ENCODE measurements at places on chromosomes 6 and 20.

DNA sequence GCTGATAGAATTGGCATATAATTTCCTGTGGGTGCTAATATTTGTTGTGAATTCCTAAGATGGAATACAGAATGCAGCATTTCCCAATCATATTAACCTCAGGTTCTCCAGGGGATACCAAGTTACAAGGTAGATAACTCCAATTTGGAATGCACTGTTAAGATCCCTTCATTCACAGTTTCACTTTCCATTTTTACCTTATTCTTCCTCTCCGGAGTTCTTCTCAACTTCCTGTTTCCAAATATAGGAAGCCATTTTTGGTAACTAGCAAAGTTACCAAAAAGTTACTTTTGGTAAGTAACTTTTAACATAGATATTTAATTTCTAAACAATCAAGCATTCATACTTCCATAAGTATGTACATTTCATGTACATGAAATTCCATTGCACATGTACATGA is 63.5 kb upstream of the PHACTR2 start:
- DNase-seq, result no peak

GRCh38 chr20:38973107-38973506 is 11.0 kb downstream of the DHX35 start:
- no peak for DNase-seq

DNA sequence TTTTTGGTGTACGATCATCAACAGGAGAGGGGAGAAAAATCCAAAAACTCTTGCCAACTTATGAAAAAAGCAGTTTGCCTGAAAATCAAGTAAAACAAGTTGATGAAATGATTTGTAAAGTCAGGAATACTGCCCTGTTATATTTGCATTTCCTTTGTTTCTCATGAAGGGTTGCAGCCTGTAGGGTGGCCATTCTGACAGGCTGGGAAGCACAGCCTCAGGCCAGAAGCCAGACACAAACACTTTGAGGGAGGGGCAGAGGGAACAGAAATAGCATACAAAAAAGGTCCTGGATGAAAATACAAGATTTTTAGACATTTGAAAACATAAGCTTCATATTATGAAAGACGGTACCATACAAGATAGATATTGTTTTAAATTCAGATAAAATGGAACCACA is 109.8 kb downstream of the DTNBP1 start:
- DNase-seq, result no peak

GRCh38 chr20:4170621-4171537 is 155.5 kb upstream of the RNF24 start:
- DNase-seq, result no peak

DNA sequence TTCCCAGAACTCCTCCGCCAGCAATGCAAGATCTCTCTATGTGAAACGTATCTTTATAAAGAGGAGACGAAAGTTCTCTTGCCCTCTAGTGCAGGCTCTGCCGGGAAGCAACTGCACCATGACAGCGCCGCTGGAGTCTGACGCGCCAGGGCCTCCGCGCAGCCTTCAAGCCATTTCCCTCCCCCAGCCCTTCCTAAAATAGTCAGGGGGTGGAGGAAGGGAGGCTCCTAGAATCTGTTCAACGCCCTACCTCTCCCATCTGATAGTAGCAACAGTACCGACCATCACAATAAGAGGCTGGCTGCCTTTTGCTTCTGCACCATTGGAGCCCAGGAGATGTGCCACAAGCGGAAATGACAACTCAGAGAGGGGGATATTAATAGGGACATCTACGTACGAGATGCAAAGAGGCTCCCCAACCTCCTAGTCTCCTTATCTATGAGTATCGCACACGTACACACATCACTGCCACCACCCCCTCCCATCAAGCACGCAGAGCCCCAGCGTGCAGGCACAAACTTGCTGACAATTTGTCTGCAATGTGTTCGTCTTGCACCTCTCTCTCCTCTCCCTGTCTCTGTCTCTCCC is 1.0 kb downstream of the SYNE1 start:
- DNase-seq, result no peak

DNA sequence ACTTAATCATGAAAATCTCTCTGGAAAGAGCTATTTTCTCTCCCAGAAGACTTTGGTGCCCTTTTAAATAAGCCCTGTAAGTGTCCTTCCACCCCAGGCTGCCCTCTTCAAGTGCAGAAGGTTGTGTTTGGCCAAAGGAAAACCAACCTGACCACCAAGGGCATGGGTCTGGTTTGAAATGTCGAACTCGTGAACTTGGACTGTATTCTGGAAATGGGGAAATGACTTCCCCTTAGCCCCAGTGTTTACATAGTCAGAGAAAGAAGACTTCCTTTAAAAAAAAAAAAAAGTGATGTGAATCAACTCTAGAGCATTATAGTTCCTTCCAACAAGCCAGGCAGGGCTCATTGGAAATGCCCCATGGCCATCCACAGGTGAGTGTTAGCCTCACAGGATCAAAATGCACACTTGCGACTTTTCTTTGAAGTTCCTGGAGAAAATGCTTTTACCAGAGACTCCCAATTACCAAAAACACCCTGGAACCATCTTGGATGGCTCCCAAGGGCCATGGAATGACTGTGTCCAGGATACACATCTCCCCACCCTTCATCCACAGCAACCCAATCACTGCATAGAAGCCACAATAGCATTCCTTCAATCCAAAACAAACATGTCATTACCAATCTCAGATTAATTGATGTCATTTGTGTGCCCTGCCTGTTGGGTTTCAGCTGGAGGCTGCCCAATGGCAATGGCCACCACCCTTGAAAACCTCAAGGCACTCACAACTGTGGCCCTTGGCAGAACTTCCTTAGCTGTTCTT is 133.8 kb downstream of the CLIC5 start:
- no peak for DNase-seq

- no peak for DNase-seq
Measured at GRCh38 chr6:43949551-43949991, 177.7 kb downstream of the MRPL14 start.

- DNase-seq, result no peak
Measured at GRCh38 chr20:62142252-62143080, 728 bp downstream of the PSMA7 start.

- DNase-seq, result no peak
Measured at GRCh38 chr6:79373880-79374279, 139.4 kb upstream of the HMGN3 start.

DNA sequence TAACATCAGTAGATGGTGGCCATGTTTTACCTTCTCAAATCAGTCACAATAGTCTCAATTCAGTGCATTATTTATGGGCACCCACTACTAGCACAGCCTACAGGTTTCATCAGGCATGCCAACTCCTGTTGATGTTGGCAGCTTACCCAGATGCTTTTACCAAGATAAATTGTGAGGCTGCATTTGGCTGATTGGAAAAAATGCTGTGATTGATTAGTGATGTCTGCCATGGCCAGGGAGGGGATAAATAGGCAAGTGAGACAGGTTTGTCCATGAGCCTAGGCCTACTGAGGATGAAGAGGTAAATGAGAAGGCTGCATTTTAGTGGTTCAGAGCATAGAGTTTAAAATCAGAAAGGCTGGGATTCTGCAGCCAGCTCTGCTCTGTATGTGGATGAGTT is 227.1 kb downstream of the NFATC2 start:
- DNase-seq, result no peak

DNA sequence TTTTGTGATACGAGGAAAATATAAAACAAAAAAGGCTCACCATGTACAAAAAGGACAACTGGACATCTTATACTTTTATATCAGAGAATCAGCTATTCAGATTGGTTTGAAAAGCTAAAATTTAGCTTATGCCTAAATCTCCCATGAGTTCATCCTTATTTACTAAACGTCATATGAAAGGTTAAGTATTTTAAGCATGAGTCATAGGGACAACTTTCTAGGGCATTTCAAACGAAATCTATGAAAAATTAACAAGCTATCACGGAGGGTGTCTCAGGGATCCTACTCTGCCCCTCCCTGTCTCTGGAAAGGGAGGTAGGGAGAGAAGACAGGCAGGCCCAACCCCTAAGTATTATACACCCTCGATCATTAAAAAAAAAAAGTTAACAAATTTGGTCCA is 124.1 kb upstream of the LOC128125822 start:
- DNase-seq, result no peak

GRCh38 chr20:4150070-4150441 is 134.7 kb upstream of the RNF24 start:
- DNase-seq, result no peak

DNA sequence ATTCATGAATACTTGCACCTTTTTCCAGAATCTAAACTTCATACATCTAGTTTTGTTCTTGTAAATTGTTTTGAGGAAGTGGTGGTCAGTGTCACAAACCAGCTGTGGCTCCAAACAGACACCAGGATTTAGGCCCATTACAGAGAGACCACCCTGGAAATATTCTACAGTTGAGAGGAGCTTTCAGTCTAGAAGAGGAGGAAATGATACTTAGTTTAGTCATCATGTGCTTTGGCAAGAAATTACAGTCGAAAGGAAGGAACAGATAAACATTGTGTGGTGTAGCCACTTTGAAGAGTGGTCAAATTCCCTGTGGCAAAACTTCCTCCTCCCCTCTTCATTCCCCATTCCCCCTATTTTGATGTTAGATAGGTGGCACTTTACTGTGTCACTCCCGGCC is 15.7 kb downstream of the DCBLD1 start:
- no peak for DNase-seq

- no peak for DNase-seq
Measured at GRCh38 chr6:11232770-11233626, 530 bp upstream of the NEDD9 start.

DNA sequence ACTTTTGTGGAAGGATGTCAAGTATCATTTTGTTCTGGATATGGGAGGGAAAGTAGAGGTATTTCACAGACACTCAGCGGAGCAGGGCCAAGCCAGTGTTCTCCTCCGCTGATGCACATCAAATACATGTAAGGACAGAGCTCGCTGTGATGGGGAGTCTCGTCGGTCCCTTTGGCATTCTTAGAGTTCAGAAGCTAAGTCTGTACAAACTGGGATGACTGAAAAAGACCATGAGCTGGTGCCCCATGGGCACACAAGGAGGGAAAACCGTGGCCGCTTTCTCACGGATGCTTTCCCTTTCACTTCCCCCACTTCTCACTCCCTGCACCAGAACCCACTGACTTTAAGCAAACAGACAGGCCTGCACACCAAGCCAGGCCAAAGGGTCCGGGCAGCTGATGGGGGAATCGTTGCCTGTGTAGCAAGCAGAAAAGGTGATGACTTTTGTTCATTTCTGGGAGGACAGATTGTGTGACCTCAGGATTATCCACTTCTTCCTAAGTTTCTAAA is 27.7 kb upstream of the MPC1 start:
- DNase-seq, result no peak

GRCh38 chr6:11845664-11846577 is 67.3 kb upstream of the ADTRP start:
- no peak for DNase-seq

DNA sequence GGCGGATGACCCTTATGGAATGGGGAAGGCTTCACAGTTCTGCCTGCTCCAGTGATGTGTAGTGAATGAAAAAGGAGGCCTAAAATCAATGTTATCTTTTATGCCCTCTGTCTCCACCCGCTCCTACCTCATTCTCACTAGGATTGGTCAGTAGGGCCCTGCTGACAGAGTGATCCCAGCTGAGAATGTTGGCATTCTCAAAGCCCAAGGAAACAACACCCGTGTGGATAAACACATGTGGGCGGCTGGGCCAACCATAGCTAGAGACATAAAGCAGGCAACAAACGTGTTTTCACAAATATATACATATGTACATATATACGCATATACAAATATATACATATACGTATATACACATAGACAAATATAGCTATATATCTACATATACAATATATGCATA is 4.5 kb downstream of the RIPK1 start:
- no peak for DNase-seq

DNA sequence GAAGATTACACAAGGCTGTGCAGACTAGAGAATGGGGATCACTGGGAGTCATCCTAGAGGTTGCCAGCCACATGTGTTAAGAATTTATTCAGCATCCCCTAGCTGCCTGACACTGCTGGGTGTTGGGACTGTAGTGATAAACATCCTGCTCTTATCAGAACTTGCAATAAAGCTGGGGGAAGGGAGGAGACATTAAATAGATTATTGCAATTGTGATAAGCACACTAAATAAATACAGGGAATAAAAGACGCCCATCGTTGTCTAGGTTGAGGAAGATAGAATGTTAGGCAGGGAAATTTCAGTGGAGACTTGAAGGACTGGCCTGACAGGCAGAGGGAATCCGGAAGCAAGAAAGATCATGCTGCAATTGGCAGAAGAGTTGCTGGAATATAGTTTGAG is 33.2 kb upstream of the TRAM2 start:
- no peak for DNase-seq

GRCh38 chr6:96809119-96809518 is 28.2 kb downstream of the GPR63 start:
- no peak for DNase-seq

GRCh38 chr6:163772701-163773100 is 358.2 kb downstream of the QKI start:
- DNase-seq, result no peak

DNA sequence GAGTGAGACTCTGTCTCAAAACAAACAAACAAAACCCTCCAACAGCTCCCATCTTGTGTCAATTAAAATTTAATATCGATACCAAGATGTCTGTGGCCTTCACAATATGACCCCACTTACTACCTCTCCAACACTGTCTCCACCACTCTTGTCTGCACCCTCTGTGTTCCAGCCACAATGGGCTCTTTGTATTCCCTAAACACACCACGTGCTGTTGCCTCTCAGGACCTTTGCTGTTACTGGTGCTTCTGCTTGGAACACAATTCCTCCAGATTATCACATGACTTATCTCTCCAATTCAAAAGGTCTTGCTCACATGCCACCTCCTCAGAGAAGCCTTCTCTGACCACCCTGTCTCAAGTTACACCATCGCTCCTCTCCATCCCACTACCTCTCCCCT is 6.0 kb upstream of the HCK start:
- DNase-seq, result no peak
